ENCODE measurements at places on chromosomes 2 and 18.
A peak's percentile ranks its signal among the peaks of the same experiment; 100 is the strongest.

- DNase-seq = peak; percentile 55
These were observed 1.7 kb downstream of the TMSB10 start for GRCh38 chr2:84906900-84907714.

- no peak for DNase-seq
These were observed 343.6 kb upstream of the SYT4 start for GRCh38 chr18:43620936-43621335.

DNA sequence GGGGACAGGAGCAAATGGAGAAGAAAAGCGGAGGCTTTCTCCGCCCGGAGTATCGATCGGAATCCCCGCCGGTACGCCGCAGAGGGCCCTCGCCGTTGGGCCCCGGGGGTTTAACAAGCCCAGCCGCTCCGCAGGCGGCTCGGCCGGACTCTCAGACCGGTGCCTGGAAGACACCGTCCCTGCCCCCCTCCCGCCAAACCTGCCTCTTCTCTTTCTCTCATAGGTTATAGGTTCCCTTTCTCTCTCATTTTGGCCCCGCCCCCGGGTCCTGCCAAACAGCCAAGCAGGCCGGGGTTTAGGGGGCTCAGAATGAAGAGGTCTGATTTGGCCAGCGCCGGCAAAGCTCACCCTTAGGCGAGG, 4.4 kb downstream of the ONECUT2 start:
- DNase-seq = peak; percentile 3

- DNase-seq = no peak
These were observed 58.0 kb downstream of the DDX1 start for GRCh38 chr2:15649561-15650255.

DNA sequence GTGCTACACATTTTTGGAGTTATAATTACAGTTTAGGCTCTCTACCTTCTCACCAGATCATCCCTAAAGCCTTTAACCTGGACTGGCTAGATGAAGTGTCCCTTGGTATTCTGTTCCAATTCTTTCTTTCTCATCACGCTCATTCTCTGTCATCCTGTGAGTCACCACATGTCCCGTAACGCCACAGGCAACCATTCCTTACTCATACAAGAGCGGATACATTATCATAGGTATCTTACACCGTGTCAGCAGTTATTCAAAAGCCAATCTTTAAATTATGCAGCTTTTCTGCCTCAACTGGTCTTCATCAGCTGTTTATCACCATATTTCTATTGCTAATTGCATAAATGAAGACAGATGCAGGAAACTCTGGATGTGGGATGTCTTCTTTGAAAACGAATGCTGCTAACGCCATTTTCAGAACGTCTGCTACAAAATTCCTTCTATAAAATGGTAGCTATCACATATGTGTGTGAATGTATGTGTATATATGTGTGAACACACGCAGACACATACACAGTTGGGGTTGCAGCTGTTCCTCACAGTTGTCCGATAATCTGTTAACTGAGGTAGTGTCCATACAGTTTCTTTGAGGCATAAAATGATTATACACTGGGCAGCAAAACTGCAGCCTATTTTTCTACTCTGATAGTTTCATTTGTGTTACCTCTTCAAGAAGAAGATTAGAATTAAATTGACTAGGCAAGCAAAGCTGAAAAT, 47.9 kb downstream of the EML6 start:
- DNase-seq = no peak

- no peak for DNase-seq
These were observed 100.2 kb upstream of the SULT1C3 start for GRCh38 chr2:108139521-108139920.

- DNase-seq = no peak
These were observed 25.7 kb downstream of the SRBD1 start for GRCh38 chr2:45585267-45585861.

DNA sequence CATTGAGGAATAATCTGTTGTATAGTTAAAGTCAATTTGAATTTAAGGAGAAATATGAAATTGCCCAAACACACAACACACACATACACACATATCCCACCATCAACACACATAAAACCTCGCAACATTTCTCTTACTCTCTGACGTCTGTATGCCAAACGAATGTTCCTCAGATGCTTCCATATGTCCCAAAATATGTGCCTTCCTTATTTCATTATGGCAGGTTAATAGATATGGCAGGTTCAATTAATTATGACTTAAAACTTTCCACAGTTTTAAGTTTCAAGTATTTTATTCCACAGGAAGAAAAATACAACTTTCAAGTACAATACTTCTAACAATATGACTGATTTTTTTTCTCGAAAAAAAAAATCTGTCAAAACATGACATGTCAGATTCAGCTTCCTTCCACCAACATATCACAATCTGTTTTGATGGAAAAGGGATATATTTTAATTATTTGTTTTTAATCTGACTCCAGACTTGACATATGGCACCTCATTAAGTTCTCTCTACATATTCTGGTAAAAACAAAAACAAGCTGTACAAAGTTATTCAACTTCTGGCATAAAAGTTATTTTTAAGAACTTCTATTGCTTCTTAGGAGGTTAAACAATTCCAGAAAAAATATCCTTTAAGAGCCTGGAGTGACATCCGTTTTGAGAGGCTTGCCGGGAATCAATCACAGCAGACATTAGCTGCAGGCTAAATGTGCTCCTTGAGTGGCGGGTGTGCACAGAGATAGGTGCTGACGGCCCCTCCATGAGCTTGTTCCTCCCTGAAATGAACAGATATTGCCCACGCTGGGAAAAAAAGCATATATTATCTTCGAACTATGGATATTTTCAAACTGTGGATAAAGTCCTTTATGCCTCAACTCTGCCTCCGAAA, 812.7 kb downstream of the DCDC2C start:
- no peak for DNase-seq

GRCh38 chr18:28588884-28589549, 412.1 kb upstream of the CDH2 start:
- DNase-seq = no peak

DNA sequence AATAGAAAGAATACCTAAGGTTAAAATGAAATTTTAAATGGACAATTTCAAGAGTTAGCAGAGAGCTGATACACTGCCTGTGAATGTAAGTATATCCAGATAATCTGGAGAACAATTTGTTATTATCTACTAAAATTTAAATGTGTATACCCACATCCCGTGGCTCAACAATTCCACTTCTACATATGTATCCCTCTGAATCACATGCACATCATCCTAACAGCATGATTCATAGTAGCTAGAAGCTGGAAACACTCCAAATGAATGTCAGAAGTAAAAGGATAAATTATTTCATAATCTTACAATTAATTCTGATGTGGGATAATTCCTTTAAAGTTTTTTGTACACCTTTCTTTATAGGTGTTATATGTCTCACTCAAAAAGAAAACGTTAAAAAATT, 87.9 kb downstream of the CNTNAP5 start:
- no peak for DNase-seq

DNA sequence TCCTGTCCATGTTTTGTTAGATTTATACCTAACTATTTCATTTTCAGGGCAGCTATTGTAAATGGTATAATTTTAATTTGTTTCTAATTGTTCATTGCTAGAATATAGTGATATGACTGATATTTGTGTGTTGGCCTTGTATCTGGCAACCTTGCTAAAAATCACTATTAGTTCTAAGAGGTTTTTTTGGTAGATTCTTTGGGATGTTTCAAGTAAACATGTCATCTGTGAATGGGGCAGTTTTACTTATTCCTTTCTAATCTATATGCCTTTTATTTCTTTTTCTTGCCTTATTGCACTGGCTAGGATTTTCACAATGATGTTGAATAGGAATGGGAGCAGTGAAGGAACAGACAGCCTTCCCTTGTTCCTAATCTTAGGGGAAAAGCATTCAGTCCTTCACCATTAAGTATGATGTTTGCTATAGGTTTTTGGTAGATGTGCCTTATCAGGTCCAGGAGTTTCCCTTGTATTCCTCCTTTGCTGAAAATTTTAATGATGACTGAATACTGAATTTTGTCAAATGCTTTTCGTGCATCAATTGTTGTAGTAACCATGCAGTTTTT, 41.7 kb downstream of the SNORC start:
- DNase-seq = no peak

GRCh38 chr18:9177031-9177430, 40.5 kb downstream of the ANKRD12 start:
- DNase-seq = no peak

DNA sequence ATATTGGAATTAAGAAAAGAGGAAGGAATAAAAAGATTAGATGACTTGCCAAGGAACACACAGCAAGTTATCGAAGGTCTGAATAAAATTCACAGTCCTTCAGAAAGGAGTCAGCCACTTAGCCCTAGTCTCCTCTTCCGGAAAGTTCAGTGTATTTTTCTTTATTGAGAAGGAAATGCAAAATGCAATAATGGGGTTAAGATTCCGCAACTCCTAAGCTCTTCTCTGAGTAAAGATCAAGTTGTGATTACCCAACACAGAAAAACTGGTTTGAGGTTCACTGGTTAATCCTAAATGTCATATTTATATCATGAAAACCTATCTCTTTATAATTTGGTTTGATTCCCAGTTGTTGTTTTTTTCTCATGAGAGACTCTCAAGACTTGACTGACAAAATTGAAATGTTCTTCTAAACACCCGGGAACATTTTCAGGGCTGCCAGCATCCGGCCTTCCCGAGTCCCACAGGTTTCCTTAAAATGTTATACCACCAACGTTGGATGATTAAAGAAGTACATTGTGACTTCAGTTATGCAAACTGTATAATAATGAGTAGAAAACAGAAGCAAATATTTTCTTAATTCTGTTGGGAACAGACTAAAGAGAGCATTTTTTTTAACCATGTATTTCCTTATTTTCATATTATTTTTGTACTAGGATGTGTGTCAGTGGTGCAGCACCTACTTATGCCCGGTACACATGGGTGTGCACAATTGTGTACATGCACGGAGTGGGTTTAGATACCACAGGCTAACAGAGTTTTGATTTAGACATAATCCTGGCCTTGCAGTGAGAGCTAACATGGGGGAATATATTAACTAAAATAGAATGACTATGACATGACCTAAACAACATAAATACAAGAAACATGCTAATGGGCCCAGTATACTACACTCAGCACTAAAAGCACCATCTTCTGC, 100.2 kb downstream of the STK39 start:
- no peak for DNase-seq

- DNase-seq = no peak
These were observed 325.5 kb downstream of the IRS1 start for GRCh38 chr2:226474131-226474530.

DNA sequence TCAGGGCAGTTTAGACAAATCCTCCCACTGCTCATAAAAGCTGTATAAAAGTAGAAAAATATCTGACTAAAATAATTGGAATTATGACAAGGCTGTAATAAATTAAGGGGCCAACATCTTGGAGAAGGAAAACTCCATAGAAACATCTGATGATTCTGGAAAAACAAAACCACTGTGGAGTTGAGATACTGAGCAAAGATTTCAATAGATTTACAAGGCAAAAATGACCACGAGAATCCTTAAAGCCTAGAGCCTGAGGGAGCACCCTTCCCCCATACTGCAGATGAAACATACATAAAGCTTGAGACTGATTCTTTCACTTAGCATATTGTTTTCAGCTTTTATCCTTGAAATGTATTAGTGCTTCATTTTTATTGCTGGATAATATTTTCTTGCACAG, 286.4 kb upstream of the MMADHC start:
- no peak for DNase-seq

DNA sequence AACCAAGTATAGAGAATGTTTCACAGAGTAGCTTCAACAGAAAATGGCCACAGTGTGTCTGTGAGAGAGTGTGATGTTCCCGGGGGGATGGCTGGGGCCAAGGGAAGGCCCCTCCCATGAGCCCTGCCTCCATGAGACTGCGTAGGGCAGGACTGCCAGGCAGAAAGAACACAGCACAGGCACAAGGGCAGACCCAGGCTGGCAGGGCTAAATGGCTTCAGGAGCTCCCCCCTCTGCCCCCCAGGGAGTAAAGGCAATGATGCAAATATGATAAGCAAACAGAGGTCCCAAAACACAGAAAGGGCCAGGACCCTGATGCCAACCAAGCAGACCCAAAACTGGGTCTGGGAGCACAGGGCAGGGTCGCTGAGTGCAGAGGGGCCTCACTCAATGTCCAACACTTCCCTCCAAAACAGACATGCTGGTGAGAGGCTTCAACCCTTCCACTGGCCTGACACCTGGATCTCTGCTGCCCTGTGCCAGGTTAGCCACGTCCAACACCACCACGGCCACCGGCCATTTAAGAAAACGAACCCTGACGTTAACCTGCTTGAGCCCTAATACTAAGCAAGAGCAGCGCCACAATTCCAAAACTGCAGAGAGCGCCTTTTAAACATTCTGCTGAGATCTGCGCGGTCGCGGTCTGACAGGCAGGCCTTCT, 90.3 kb downstream of the HDAC4 start:
- no peak for DNase-seq
